ENCODE measurements at places on chromosomes 5 and 9. TPM values are rescaled to one million over a fixed set of nuclear protein-coding genes. Genes with fewer than 3 reads are reported as not detected.

The CCL27 gene
- not detected for total RNA-seq

The SKIC3 gene
- 83.5 TPM for total RNA-seq

The C5orf34 gene
- 5.2 TPM for total RNA-seq

The SLC25A2 gene
- not detected for total RNA-seq

The ANKRD31 gene
- total RNA-seq: not detected

The ZDHHC11B gene
- total RNA-seq: not detected

The WNT8A gene
- total RNA-seq: not detected

The CACNA1B gene
- not detected for total RNA-seq

The CARTPT gene
- total RNA-seq: not detected

The NMUR2 gene
- not detected for total RNA-seq

The STARD4 gene
- total RNA-seq: 45.3 TPM

The ZNF367 gene
- total RNA-seq: 9.3 TPM

The UNC13B gene
- 11.9 TPM for total RNA-seq

The ZNF454 gene
- 1.9 TPM for total RNA-seq

The PCDHGC4 gene
- 0.54 TPM for total RNA-seq

The SIT1 gene
- not detected for total RNA-seq

The HNRNPA0 gene
- 15.0 TPM for total RNA-seq

The SLC31A1 gene
- total RNA-seq: 35.8 TPM

The SLC4A9 gene
- total RNA-seq: not detected

The SGCD gene
- 67.0 TPM for total RNA-seq

The SLC36A3 gene
- not detected for total RNA-seq

The GABRA1 gene
- not detected for total RNA-seq

The SLC23A1 gene
- not detected for total RNA-seq

The SCGB3A2 gene
- total RNA-seq: not detected

The TSPAN17 gene
- total RNA-seq: 41.2 TPM

The VLDLR gene
- 28.7 TPM for total RNA-seq

The ITK gene
- 0.11 TPM for total RNA-seq

The SLC27A6 gene
- 0.32 TPM for total RNA-seq

Measured in GM23248 (cell line).